ENCODE measurements at places on chromosomes 11 and 22. TPM values are rescaled to one million over a fixed set of nuclear protein-coding genes. Genes with fewer than 3 reads are reported as not detected.

IL10RA gene
- total RNA-seq = 117 TPM

MMP7 gene
- not detected for total RNA-seq

- no peaks in the 10 kb centered on the region for H3K27me3 ChIP-seq
- peaks cover 2% of the 10 kb centered on the region for H3K36me3 ChIP-seq
These were observed 19.6 kb upstream of the CCDC134 start for GRCh38 chr22:41780746-41781505.

DNA sequence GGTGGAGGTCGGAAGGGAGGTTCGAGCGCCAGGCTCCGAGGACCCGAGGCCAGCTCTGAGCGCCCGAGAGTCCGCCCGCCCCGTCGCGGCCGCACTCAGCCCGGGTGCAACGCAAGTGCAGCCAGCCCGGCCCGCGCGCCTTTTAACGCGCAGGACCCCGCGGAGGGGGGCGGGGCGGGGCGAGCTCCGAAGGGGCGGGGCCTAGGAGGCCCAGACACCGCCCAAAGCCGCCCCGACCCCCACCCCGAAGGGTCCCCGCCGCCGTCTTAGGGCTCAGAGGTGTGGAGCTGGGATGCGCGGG, at the start of gene PHOX2A:
TSS of gene PHOX2A (minus strand) at position 117 of the 301 bp plus-strand sequence. CDS start 172 bp downstream, outside the sequence.
- H3K36me3 ChIP-seq = peaks cover 2% of the 10 kb centered on the region
- H3K4me1 ChIP-seq = peaks cover 21% of the 10 kb centered on the region
- no peak for DNase-seq
- H3K4me3 ChIP-seq = no peak within 1 kb of the TSS

Measured in activated CD4-positive, alpha-beta memory T cell treated with anti-CD3 and anti-CD28 coated beads for 36 hours (primary cell).